Bronchus fibroblast of lung (primary cell): ENCODE measurements at places on chromosomes 13 and 19. TPM values are rescaled to one million over a fixed set of nuclear protein-coding genes. Genes with fewer than 3 reads are reported as not detected.

The GIPC3 gene
- total RNA-seq, result 0.15 and 0.17 TPM in 2 replicates

The ZNF730 gene
- total RNA-seq, result 4.0 and 7.1 TPM in 2 replicates

The CDX2 gene
- total RNA-seq, result not detected in 2 replicates

The ZNF541 gene
- 0.15 TPM in 1 of 2 replicates, not detected in the other for total RNA-seq

The PSG11 gene
- total RNA-seq, result not detected in 2 replicates

The ZSCAN4 gene
- total RNA-seq, result not detected in 2 replicates

The OR7C1 gene
- total RNA-seq, result not detected in 2 replicates

The SIGLEC8 gene
- not detected in 2 replicates for total RNA-seq

The PLIN5 gene
- not detected in 2 replicates for total RNA-seq

The ZNF540 gene
- 0.30 and 0.50 TPM in 2 replicates for total RNA-seq

The TINCR gene
- under 0.01 TPM in 1 of 2 replicates, not detected in the other for total RNA-seq

The IGSF23 gene
- total RNA-seq, result not detected in 2 replicates

The JUNB gene
- total RNA-seq, result 96.3 and 105 TPM in 2 replicates

The CCL25 gene
- total RNA-seq, result not detected in 2 replicates

The FFAR1 gene
- total RNA-seq, result not detected in 2 replicates

The POLR2E gene
- 300 TPM in 2 replicates for total RNA-seq

The CACNG7 gene
- total RNA-seq, result 0.17 and 0.74 TPM in 2 replicates

The RNF17 gene
- total RNA-seq, result 0.50 and 0.89 TPM in 2 replicates

The CFAP97D2 gene
- total RNA-seq, result not detected in 2 replicates

The IGFL2 gene
- not detected in 2 replicates for total RNA-seq

The PSG5 gene
- 0.17 and 0.30 TPM in 2 replicates for total RNA-seq

The ZNF792 gene
- 2.0 and 2.2 TPM in 2 replicates for total RNA-seq

The KLK6 gene
- total RNA-seq, result not detected in 2 replicates

The ZNF677 gene
- total RNA-seq, result 4.5 and 9.1 TPM in 2 replicates

The CYP4F12 gene
- not detected in 2 replicates for total RNA-seq

The TNFSF11 gene
- total RNA-seq, result 0.34 and 0.89 TPM in 2 replicates

The FBXW9 gene
- 15.1 and 16.1 TPM in 2 replicates for total RNA-seq

The CAMSAP3 gene
- total RNA-seq, result 0.17 TPM in 1 of 2 replicates, not detected in the other

The POU2F2 gene
- 0.17 and 1.2 TPM in 2 replicates for total RNA-seq

The CALR3 gene
- not detected in 2 replicates for total RNA-seq

The ANKLE1 gene
- 1.5 TPM in 2 replicates for total RNA-seq

The FUT3 gene
- under 0.01 TPM in 1 of 2 replicates, not detected in the other for total RNA-seq

The PTGIR gene
- total RNA-seq, result 7.6 and 9.1 TPM in 2 replicates

The METTL21C gene
- total RNA-seq, result not detected in 2 replicates

The TEX101 gene
- not detected in 2 replicates for total RNA-seq

The IZUMO2 gene
- total RNA-seq, result not detected in 2 replicates
